CD4-positive, alpha-beta T cell (primary cell): ENCODE measurements at places on chromosomes 2 and 18.

- no peaks in the 10 kb centered on the region for H3K27me3 ChIP-seq
- no peak overlapping the region for H3K27ac ChIP-seq
- no peak overlapping the region for H3K4me3 ChIP-seq
- H3K36me3 ChIP-seq, result no peaks in the 10 kb centered on the region
- peaks cover 11% of the 10 kb centered on the region for H3K4me1 ChIP-seq
Observed at GRCh38 chr2:97967216-97967592, 28.5 kb downstream of the TMEM131 start.

DNA sequence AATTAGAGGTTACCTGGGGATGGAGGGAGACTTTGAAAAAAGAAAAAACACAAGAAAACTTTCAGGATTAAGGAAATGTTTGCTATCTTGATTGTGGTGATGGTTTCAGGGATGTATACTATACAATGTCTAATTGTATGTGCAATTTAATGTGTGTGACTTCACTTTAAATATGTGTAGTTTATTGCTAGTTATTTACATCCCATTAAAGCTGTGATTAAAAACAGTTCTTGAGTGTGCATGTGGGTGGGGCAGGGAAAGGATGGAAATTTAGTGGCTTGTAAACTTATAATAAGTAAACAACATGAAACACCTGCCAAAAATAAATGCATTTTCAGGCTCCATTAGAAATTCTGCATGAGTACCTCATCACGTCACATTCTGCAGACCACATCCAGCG is 167.0 kb downstream of the MYO5B start:
- DNase-seq, result no peak
- H3K27ac ChIP-seq, result no peak overlapping the region
- H3K4me3 ChIP-seq, result no peak overlapping the region
- H3K36me3 ChIP-seq, result no peaks in the 10 kb centered on the region

DNA sequence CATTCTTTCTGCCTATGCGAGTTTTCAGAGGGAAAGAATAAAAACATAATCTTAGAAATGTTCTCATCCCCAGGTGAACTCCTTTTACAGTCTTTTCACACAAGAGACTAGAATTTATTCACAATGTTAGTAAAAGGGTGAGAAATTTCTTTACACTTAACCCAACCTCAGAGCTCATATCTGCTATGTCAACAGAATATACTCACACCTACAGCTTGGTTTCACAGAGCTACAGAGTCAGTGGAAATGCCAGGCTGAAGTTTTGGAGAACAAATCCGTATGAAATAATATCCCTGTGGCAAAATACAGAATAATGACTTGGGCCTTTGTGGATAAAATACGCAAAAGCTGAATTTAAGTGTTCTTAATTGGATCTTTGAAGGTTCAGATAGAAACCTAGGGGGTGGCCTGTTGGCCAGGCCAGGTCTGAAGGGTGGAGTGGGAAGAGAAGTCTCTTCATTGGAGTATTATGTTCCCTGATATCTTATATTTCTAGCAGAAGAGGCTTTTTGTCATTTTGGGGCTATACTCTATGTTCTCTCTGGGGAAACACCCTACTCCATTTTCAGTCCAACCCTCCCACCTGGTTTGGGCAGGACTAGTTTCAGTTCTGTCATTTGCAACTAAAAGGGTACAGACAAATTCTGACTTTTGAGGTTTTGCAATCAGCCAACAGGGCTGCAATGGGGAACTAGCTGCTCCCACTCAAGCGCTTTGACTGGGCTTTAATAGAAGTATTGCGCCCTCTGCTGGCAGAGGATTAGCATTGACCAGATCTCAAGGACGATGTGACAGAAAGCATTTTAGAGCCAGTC is 25.7 kb downstream of the FBXO48 start:
- H3K27me3 ChIP-seq, result no peaks in the 10 kb centered on the region
- H3K4me1 ChIP-seq, result peaks cover 9% of the 10 kb centered on the region
- H3K36me3 ChIP-seq, result no peaks in the 10 kb centered on the region
- peak; percentile 64 for DNase-seq
- no peak overlapping the region for H3K4me3 ChIP-seq

GRCh38 chr18:21053127-21053526 is 58.5 kb downstream of the ROCK1 start:
- DNase-seq, result no peak
- H3K36me3 ChIP-seq, result peaks cover under 1% of the 10 kb centered on the region
- no peaks in the 10 kb centered on the region for H3K27me3 ChIP-seq
- H3K4me1 ChIP-seq, result peaks cover 7% of the 10 kb centered on the region
- no peak overlapping the region for H3K27ac ChIP-seq
- no peak overlapping the region for H3K4me3 ChIP-seq

DNA sequence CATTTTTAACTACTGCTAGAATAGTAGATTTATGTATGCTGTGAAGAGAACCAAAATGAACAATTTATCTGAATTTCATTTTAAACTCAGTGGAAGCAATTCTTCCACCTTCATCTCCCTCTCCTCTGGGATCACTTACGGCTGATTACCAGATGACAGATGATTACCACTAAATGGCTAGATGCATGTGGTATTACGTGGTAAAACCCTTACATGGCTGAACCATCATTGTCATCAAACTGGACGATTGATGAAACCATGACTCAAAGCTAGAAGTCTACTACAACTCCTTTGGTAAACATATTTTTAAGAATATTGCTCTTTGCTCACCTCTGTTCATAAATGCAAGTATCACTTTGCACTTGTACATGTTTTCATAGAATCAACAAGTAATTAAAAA is 48.5 kb upstream of the DOCK10 start:
- H3K27me3 ChIP-seq, result no peaks in the 10 kb centered on the region
- no peak overlapping the region for H3K4me3 ChIP-seq
- H3K36me3 ChIP-seq, result no peaks in the 10 kb centered on the region
- no peak for DNase-seq

GRCh38 chr2:112726487-112727190 is 5.8 kb downstream of the NT5DC4 start:
- H3K4me1 ChIP-seq, result peaks cover 7% of the 10 kb centered on the region
- H3K36me3 ChIP-seq, result no peaks in the 10 kb centered on the region
- H3K27me3 ChIP-seq, result no peaks in the 10 kb centered on the region
- H3K4me3 ChIP-seq, result no peak overlapping the region
- no peak overlapping the region for H3K27ac ChIP-seq
